ENCODE measurements at places on chromosomes 5 and 9.

GRCh38 chr5:65946198-65946745, 19.9 kb downstream of the ERBIN start:
- DNase-seq, result no peak

DNA sequence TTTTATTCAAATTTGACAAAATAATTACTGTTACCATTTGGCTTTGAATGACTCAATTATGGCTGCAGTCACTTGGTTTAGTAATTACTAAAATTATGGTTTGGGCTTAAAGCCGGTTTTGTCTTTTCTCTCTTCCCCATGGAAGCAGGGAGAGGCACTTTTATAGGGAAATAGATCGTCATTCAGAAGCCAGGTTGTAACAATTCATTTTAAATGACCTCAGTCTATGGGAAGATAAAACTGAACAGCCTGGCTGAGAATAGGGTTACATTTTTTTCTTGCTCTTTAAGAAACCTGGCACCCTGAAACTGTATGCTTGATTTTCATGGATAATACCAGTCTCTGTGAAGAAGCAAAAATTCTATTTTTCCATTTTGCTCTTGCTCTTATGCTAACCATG, 169.8 kb downstream of the SMC2 start:
- DNase-seq, result no peak

DNA sequence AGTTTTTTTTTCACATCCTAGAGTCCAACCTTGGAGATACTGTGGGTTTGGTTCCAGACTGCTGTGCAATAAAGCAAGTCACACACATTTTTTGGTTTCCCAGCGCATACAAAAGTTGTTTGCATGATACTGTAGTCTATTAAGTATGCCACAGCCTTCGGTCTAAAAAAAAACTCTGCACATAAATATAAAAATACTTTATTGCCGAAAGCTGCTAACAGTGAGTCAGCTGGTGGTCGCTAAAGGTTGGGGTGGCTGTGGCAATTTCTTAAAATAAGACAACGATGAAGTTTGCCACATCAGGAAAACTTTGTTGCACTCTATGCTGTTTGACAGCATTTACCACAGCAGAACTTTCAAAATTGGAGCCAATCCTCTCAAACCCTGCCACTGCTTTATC, 37.4 kb downstream of the UBQLN1 start:
- DNase-seq, result no peak

- no peak for DNase-seq
These were observed 15.4 kb downstream of the CEMIP2 start for GRCh38 chr9:71752928-71753327.

- DNase-seq, result no peak
These were observed 21.4 kb downstream of the EPB41L4A start for GRCh38 chr5:112397690-112398089.
